ENCODE measurements at places on chromosomes 3 and 15.
A peak's percentile ranks its signal among the peaks of the same experiment; 100 is the strongest.

GRCh38 chr15:42749266-42749665, 12.3 kb upstream of the CDAN1 start:
- no peak for DNase-seq

- no peak for DNase-seq
Measured at GRCh38 chr3:134621854-134622253, 29.0 kb downstream of the KY start.

- DNase-seq, result no peak
Measured at GRCh38 chr3:191499307-191500080, 38.5 kb downstream of the PYDC2 start.

DNA sequence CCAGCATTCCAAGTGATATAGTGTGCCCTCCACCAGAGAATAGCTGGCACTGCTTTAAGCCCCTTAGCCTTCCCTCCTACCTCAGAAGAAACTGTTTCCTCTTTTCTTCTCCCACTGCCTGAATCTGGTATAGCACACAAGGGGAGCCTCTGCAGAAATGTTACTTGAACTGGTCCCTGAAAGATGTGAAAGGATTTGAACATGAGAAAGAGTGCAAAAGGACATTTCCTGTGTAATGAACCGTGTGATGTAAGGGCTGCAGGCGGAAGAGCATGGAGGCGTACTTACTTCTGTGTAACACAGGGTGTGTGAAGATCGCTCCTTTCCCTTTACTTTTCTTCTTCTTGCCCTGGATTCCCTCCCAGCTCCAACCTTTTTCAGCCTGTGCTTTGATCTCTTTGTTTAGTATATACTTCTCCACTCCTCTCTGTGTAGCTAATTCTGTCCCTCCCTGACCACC, 8.4 kb downstream of the TMOD3 start:
- no peak for DNase-seq

DNA sequence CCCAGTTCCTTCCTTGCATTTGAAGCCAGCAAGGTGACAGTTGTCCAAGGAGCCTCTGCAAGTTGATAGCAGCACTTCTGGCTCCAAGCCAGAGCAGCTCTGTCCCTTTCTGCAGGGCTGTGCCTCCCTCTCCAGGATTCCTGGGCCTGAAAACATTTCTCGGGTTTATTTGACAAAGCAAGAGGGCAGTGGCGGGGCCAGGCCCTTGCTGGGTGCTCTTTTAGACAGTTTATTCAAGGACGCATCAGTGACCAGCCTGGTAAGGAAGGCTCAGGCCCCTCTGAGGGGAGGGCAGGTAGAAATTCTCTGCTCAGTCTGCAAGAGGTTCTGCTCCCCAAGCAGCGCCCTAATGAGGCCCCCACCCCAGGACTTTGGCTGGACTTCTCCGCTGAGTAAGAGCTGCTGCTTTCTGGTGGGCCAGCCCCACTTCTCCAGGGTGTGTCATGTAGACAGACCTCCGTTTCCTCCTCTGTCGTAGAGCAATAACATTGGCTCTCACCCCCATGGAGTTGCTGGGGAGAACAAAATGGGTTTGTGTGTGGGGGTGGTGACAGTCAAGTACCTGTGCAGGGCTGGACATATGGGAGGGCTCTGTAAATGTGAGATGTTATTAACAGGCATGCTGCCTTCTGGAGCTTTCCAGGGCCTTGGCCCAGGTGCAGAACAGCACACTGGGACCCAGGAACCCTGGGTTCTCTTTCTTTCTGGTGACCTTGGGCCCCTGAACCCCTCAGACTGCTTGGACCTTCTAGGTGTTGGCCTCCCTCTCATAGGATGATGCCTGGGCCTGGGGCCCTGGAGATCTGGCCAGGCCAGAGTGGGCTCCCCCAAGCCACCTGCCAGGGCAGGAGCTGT, 146.2 kb upstream of the TLE3 start:
- no peak for DNase-seq

DNA sequence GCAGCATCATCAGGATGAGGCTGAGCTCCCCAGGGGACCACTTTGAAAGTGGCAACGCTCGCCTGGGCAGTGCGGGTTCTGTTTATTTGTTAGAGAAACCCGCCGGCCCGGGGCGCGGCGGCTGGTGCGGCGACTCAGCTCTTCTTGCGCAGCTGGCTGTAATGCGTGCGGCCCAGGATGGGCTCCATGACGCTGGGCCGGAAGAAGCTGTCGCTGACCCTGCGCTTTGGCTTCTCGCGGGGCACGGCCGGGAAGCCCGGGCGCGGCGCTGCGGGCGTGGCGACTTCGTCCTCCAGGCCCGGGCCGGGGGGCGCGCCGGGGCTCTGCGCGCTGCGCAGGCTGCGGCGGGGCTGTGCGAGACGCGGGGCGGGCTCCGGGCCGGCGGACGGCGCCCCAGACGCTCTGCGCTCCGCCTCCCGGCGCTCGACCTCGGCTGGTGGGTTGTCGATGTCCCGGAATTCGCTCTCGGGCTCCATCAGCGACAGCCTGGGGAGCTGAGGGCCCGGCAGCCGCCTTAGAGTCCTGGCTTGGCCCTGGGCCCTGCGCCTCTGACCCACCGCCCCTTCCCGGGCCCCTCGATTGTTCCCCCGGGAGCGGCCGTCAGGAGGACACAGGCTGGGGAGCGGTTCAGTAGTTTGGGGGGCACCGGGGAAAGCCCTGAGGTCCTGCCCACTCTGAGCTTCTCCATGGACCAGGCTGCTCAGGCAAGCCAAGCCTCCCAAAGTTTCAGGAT, 10.3 kb upstream of the KIF7 start:
- DNase-seq, result peak; percentile 8

DNA sequence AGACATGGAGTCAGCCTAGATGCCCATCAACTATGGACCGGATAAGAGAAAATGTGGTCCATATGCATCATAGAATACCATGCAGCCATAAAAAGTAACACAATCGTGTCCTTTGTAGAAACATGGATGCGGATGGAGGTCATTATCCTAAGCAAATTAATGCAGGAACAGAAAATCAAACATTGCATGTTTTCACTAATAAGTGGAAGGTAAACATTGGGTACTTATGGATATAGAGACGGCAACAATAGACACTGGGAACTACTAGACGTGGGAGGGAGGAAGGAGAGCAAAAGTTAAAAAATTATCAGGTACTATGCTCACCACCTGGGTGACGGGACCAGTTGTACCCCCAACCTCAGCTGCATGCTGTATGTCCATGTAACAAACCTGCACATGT, 2.5 kb downstream of the PLD1 start:
- DNase-seq, result no peak

DNA sequence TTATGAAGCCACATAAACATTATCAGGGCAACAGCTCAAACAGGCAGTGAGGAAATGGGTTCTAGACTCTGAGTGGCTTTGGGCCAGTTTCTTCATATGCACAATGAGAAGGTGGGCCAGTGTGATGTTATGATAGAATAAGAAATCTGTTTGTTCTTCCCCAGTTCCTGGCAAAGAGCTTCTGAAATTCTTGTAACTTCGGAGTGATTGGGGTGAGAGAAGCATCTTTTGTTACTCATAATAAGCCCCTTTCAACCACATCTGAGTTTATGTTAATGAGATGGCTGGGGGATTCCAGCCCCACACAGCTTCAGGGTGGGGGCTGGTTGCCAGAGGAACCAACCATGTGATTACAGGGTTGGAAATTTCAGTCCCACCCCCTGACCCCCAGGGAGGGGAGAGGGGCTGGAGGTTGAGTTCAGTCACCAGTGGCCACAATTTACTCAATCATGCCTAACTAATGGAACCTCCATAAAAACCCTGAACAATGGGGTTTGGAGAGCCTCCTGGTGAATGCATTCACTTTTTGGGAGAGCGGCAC, 57.0 kb upstream of the FRMD4B start:
- peak; percentile 15 for DNase-seq

GRCh38 chr3:4835616-4836043, 143.6 kb upstream of the BHLHE40 start:
- DNase-seq, result no peak

DNA sequence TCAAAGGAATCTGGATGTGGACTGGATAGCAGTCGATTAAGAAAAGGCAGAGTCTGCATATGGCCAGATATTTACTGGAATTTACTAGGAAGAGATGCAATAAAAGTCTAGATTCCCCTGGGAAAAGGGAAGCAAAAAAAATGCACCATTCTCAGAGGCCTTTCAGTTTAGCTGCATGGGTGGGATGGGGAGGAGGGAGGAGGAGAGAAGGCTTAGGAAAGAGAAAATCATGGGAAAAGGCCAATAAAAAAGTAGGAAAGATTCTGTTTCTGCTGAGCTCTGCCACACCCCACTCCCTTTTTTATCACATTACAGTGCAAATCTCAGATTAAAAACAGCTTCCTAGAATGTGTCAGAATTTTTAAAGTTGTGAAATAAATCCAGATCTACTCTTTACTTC, 103.6 kb downstream of the ADAMTS9 start:
- no peak for DNase-seq

DNA sequence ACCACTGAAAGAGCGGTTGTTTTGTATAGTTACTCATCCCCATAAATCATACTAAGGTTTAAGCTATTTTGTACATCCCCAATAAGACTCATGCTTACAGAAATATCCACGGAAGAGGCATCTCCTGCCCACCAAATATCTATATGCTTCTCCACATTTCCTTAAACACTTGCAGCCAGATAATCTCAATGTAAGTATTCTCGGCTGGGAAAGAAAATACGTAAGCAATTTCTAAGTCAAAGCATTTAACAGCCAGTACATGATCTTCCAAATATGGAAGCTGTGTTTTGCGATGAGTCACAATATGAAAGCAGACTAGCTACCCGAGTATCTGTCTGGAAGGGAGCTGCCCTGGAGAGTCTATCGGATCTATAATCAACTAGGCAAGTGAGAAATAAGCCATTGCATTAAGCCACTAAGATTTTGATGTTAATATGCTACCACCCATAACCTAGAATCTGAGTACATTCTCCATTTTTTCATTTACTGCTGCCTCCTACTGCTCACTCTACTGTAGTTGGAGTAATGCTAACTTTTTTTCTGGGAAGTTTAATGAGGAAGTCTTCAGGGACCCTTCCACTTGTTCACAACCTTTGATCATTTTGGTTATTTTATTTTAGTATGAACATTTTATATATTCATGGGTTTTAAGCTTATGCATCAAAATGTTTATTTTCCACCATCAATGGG, 26.9 kb upstream of the ZMAT3 start:
- no peak for DNase-seq

DNA sequence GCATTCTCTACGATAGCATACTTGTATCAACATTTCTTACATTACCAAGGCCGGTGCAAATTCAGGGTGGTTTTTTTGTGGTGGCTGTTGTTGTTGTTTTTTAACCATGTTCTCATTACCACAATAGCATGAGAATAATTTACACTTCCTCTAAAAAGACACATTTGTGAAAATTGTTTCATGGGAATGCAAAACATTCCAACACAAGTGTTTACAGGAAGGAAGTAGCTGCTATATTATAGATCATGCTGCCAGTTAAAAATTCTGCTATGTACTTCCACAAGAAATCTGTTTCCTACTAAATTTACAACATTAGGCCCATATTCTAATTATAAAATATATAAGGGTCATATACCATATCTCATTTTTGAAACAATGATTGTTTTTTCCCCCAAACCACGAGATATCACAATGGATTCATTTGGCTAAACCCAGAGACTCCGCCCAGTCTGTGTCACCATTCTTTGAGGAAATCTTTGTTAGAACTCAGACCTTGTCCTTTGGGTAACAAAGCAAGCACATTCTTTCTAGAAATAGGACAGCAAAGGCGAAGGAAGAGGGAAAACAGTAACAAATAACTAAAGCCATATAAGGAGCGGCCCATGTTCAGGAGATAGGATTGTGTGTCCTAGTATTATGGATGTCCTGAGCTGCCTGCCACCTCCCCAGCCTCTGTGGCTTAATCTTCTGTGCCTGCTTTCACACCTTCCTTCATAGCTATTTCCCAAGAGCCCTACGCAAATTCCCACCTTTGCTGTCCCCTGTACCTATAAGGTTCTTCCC, 60.1 kb downstream of the UACA start:
- DNase-seq, result no peak

DNA sequence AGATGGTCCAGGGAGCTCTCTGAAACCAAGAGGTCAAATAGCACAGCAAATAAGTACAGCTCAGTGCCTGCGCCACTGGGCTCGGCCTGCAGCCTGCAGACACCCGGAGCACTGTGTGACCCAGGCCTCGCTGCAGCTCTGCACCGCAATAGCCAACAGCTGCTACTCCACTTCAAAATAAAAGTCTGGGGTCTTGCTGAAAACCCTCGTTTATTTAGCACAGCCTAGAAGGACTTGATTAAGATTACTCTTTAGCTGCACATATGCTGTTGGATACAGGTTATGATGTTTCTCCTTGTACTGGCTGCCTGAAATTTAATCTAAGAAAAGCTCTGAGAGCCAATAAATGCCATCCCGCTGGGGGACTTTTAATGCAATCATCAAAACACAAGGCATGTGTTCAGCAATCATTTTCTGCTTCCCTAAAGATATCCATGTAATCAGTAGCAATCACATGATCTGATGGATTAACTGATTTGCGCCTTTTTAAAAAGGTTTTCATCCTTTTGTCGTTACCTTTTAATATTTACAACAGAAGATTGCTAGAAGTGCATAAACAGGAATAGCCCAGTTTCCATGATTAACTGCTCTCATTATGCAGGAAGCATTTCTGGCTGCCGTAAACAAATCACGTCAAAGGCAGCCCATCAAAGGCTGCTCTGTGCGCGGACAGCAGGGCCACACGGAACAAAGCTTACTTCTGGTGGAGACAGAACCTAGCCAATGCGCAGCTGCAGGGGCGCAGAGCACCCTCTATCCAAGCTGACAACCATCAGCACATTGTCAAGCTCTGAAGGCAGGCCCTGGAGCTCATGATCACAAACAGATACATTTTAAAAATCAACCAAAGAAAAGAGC, 58.8 kb downstream of the CLASP2 start:
- DNase-seq, result no peak

DNA sequence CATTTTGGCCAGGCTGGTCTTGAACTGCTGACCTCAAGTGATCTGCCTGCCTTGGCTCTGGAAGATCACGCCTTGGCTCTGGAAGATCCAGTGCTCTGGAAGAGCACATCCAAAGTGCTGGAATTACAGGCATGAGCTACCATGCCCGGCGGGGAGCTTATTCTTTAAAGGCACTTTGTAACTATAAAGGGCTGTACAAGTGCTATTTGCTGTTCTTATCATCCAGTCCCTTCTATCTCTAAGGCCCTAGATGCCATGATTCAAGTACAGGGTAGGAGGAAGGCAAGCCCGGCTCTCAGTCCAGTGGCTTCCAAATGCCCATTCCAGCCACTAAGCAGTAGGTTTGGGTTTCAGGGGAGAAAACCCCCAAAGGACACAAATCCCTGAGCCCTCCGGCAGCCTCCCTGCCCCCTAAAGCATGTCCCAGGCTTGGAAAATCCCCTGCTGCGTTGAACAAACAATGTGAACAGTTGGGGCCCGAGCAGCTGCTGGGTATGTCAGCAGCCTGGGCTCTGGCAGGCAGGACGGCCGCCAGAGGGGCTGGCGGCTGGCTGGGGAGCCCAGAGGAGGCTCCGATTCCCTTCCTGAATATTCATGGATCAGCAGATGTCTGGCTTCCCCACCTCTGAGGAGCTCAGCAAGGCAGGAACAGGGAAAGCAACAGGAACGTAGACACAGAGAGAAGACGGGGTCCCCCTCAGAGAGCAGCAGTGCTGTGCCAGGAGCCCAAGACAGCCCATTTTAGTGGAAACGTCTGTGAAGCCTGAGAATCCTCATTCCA, 7.7 kb downstream of the IGDCC4 start:
- DNase-seq, result no peak

- DNase-seq, result peak; percentile 66
Measured at GRCh38 chr3:50674349-50675178, at the start of gene DOCK3. DOCK3 (plus strand) TSS chr3:50674927; CDS start chr3:50675264, 337 bp downstream.

Measured in activated T-cell treated with anti-CD3 and anti-CD28 coated beads for 48 hours (primary cell).